GM12891 (cell line): ENCODE measurements at places on chromosomes 1 and 21.

DNA sequence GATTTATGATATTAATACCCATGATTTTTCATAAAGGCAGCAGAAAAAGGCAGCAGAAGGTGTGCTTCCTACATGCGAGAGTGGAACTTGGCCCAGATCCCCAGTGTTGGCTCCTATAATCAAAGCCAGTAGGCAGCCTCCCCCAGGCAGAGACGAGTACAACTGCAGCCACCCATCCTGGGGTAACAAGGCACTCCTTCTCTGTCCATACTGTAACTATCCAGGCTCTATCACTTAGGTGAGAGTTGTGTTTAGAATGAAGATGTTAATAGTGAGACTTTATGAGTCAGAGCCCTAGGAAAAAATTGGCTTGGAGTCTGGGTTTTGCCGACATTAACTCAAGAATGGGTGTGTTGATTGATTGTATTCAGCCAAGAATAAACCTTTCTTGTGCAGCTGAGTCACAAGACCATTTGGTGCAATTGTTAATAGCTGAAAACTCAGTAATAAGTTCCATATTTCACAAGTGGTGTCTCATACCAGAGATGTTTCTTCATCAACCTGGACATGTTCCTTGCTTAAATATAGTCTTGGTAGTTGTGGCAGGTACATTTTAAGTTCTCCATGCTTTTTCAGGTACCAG, 322.3 kb downstream of the DUSP10 start:
- DNase-seq = no peak

GRCh38 chr1:61052395-61053225, 29.8 kb upstream of the NFIA start:
- DNase-seq = no peak

DNA sequence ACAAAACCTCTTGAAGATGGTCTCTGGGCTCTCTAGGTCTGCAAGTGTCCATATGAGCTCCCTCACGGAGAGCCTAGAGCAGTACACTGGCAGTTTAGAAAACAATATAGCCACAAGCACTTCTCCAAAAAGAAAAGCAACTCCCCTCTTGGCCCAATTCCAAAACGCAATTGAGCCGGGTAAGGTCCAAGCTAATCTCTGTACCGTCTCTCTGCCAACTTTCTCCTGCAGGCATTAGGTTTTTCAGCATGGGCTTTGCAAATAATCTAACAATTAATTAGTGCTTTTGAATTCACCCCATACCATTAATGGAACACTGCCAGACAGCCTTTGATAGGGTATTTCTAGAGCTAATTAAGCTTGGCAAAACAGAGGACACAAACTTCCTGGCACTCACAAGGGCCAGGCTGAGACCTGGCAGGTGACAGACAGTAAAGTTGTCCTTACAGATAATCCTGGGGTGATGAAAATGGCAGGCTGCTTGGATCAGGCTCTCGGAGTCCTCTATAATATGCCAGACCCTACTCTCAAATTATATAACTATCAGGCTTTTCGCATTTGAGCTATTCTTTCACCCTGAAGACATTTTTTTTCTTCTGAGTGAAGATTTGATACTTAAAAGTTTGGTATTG, 39.8 kb downstream of the TGFBR3 start:
- peak; percentile 27 for DNase-seq

- no peak for DNase-seq
Observed at GRCh38 chr1:7989762-7990428, 28.4 kb downstream of the PARK7 start.

- no peak for DNase-seq
Observed at GRCh38 chr1:3314491-3315381, 139.7 kb upstream of the ARHGEF16 start.

DNA sequence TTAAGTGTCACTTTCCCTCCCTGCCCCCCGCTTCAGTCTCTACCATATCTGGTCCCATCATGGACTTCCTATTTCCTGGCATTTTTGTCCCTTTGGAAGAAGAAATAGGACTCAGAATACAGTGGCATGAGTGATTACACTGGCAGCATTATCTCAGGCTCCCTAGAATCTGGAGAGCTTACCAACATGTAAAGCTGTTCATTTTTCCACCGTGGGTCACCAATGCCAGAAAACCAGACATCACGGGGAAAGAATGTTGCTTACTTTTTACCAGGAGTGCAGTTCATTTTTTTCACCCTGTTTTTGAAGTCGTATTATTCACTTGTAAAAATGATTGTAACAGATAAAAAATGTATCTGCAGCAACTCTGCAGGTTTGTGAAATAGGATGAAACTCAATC, 44.8 kb downstream of the BACH1 start:
- DNase-seq = no peak

GRCh38 chr1:230747890-230748800, 957 bp downstream of the CAPN9 start:
- DNase-seq = no peak

GRCh38 chr1:164263540-164263939, 295.4 kb upstream of the PBX1 start:
- DNase-seq = no peak

GRCh38 chr1:32901823-32902534, 790 bp upstream of the TMEM54 start:
- DNase-seq = no peak

DNA sequence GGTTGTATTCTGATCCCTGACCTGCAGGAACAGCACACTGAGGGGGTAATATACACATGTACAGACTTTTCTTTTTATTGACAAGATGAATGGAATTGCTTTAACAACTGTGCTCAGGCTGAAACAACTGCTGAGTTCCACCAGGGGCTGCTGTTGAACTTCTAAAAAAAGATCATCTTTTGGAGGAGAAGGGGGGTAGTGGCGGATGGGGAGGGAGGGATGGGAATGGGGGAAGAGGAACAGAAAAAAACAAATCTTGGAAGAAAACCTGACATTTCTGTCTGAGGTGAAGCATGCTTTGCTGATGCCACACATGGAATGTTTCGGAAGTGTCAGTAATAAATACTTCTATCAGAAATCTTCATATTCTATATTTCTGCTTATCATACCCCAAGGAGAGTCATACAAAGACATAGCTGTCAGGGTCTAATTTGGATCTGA, 75.0 kb downstream of the RWDD3 start:
- no peak for DNase-seq

DNA sequence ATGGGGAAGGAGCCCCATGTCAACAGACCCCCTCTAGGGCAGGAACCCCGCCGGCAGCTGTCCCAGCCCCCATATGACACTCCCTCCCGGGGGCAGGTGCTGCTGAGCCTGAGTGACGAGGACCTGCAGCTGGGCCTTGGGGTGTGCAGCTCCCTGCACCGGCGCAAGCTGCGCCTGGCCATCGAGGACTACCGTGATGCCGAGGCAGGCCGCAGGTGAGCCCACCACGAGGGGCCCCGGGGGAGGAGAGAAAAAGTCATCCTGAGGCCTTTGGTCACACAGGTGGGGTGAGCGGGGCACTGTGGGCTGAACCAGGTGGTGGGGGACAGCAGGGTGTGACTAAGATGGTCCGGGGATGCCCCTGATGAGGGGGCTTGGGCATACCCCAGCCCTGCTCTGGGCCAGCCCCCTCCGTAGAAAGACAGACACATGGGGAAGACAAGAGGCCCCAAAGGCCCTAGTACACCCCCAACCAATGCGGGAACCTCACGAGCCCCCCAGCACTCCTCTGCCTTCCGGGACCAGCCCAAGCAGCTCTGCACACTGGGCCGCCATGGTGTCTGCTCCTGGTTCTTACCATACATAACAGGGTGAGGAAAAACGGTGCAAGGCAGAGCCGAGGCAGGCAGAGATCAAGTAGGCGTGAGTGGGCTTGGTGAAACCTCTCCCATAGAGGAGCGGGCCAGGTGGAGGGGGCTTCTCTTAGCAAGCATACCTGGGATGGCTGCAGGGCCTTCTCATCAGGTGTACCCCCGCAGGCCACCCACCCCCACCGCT, 58.6 kb upstream of the TMEM51 start:
- no peak for DNase-seq

DNA sequence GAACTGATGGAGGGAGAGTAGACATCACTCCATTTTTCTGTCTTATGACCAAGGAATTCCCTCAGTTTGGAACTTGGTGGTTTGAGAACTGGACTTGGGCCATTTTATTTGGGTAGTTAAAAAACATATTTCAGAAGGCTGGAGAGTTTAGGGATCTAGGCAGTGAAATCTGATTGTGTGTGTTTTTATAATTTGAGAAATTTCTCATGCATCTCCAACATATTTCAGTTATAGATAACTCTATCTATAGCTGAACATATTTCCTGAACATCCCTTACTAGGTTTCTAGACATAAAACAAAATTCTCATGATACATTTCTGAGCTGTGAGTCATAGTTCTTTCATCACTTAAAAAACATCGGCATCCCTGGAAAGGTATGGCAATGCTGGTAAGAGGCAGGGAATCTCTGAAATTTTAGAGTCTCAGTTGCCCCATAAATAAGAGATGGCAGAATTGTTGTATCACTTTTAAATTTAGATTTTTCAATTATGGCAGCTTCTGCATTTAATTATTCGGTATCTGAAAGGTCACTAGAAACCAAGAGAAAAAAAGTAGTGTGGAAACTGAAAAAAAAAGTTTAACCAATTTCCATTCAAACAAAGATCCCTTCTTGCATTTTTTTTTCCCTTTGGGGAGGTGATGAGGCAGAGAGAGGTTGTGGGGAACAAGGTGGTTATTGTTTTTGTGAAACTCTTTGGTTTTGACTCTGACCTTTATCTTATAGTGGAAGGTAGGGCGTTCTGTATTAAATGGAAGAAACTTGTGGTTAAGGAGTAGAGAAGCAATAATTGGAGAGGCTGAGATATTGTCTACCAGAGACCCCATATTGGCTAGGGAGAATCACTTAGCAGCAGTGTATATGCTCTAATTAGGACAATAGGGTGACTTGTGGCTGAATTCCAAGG, 102.9 kb downstream of the FASLG start:
- no peak for DNase-seq

DNA sequence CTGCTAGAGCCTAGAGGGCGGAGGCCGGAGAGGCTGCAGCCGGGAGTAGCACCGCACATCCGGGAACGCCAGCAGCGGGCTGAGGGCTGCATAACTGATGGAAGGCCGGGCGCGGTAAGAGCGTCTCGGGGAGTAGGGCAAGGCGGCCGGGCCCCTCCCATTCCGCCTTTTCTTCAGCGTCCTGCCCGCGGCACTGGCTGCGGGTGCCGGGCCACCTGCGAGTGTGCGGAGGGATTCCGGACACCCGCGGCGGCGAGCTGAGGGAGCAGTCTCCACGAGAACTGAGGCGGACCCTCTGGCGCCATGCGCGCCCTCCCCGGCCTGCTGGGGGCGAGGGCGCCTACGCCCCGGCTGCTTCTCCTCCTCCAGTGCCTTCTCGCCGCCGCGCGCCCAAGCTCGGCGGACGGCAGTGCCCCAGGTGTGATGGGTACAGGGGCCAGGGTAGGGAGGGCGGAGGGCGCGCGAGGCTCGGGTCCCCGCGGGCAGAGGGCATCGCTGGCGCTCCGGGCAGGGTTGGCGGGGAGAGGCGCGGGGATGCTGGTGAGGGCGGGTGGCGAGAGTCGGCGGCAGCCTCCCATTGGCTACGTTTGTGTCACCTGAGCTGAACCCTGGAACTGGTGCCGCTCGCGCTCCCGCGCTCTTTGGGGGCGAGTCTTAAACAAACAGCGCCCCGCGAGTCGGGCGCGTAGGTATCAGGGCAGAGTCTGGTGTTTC, 334.4 kb downstream of the SRGAP2C start:
- DNase-seq = no peak

DNA sequence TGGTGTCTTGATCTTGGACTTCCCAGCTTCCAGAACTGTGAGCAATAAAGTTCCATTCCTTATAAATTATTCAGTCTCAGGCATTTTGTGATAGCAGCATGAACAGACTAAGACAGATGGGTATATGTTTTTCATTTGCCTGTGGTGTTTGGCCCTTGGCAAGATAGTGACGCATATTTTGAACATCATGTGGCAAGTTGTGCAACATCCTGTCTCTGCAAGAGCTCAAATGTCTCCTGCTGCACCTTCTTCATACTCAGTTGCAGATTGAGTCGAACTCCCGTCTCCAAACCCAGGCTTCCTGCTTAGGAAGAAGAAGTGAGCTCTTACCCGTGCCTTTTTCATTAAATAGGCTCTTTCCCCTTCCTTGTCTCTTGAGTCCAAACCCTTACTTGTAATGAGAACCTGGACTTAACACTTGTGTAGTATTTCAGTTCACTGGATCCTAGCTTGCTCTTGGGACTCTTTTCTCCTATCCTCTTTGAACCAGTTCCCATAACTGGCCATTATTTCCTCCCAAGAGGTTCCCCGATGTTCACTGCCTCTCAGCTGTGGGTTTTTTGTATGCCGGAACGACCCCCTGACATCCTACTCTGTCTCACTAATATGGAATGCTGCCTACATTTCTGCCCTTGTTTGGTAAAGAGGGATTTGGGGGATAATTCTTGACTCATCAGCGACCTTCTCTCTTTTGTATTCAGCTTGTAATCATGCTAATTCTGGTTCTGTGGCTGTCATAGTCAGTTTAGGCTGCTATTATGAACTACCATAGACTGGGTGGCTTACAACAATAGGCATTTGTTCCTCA, 125.0 kb upstream of the KCNK2 start:
- no peak for DNase-seq

- DNase-seq = no peak
Observed at GRCh38 chr21:14857529-14857928, 207.3 kb downstream of the NRIP1 start.

GRCh38 chr1:39795651-39796050, 7.0 kb upstream of the BMP8B start:
- DNase-seq = no peak

- no peak for DNase-seq
Observed at GRCh38 chr1:173093691-173094445, 43.1 kb upstream of the TNFSF18 start.

GRCh38 chr1:225877580-225877979, 4.6 kb downstream of the TMEM63A start:
- DNase-seq = no peak

- DNase-seq = no peak
Observed at GRCh38 chr1:155454096-155454495, 108.5 kb downstream of the ASH1L start.

- no peak for DNase-seq
Observed at GRCh38 chr1:178341261-178341956, 155.4 kb downstream of the CLEC20A start.

GRCh38 chr1:14466006-14466405, 132.5 kb upstream of the KAZN start:
- no peak for DNase-seq

DNA sequence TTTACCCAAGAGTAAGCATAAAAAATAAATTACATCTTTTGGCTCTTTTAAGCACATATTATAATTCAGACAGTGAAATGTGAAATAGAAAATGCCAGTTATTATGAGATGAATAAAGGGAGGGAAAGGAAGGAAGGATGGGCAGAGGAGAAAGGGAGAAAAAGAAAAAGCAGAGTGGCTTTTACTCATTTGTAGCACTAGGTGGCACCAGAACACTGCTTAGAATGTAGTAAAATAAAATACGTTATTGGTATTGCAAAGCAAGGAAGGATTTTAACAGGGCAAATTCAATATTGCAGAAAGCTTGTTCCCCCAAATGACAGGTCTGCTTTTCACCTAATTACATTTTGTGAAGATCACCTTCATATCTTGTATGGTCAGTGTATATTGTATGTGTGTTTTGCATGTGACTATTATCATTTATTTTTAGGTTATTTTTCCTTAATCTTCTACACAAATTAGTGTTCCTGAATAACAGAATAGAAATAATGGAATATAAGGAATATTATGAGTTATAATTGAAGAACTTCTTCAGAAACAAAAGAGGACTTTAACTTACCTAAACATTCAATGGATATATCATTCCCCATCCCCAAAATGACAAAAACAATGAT, 9.1 kb upstream of the PCNX2 start:
- no peak for DNase-seq

- no peak for DNase-seq
Observed at GRCh38 chr1:164961715-164962114, 394.8 kb downstream of the LMX1A start.
